ENCODE measurements at places on chromosomes 5 and 9.

DNA sequence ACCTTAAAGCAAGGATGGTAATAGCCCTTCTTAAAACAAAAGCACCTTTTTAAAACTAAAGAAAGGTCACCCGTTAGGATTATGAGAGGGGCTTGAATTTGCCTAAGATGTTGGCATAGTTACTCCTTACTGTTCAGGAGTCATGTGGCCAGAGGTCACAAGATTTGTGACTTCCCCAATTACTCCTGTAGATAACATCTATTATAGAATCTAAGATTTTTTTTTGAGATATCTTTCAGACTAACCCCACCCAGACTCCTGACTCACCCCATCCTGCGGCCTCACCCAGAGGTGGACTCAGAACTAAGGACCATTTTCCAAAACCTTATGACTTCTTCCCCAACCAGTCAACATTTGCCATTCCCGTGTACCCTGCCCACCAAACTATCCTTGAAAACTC, 2.4 kb downstream of the CD180 start:
- DNase-seq = no peak

GRCh38 chr9:133429214-133429613, 7.0 kb downstream of the ADAMTS13 start:
- no peak for DNase-seq

DNA sequence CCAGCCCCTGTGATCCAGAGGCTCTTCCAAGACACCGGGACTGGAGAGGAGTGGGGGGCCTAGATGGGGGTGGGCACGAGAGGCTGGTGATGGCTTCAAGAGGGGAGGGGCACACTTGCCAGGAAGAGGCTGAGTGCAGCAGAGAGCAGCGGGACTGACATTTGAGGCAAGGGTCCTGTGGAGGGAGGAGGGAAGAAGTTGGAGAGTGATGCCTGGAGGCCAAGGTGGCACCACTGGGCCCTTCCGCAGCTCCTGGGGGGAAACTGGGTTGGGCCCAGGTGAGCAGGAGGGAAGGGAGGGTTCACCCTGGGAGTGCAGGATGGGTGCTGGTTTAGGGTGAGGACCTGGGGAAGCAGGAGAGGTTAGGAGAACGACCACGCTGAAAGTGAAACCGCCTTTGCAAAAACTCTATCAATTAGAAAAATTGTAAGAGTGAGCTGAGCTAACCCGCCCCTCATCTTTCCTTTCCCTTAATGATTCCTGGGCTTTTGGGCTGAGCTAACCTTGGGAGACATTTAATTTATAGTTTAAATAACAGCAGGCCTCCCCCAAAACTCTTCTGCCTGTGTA, 26.2 kb downstream of the ABO start:
- no peak for DNase-seq

GRCh38 chr9:99411479-99412115, 189.5 kb downstream of the SEC61B start:
- DNase-seq = no peak

- no peak for DNase-seq
Measured at GRCh38 chr5:168831383-168831782, 252.2 kb upstream of the PANK3 start.

DNA sequence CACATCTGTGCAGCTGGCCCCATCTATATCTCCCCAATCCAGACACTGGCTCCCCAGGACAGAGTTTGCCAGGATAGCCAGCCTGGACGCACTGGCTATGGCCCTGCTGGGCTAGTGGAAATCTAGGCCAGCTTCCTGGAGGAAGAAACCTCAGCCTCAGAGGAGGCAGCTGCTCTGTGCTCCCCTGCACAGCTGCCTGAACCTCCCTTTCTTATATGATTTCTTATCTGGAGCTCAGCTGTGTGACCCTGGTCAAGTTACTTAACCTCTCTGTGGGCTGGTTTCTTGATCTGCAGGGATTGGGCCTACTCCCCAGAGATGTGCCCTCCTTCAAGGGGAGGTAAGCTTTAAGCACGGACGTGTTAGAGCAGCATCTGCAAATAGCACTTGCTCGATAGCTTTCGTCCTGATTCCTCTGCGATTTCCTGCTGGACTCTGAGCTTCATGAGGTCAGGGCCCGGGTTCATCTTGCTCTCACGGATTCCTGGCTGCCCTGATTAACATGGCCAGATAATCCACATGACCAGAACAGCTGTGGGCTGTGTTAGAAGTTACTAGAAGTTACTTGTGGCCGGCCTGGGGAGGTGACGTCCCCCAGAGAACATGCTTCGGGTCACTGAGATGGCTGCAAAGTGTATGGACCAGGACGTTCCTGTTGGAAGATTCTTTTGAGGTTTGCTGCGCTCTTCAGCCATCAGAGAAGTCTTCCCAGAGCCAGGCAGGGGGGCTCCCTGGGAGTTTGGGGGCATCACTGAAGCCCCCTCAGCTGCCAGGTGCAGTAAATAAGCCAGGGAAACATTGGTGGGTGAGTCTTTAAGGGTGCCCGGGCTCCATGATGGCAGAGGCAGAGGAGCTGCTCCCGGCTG, 14.5 kb downstream of the C9orf50 start:
- no peak for DNase-seq
